ENCODE measurements at places on chromosomes 6 and 20. TPM values are rescaled to one million over a fixed set of nuclear protein-coding genes. Genes with fewer than 3 reads are reported as not detected.

Gene STK35
- total RNA-seq = 25.1 TPM

Gene BPIFB1
- total RNA-seq = not detected

Gene SLC35D3
- total RNA-seq = not detected

Gene GSTA1
- not detected for total RNA-seq

Gene GTSF1L
- total RNA-seq = not detected

Gene PKHD1
- not detected for total RNA-seq

Gene EEF1A2
- total RNA-seq = 5.6 TPM
